ENCODE measurements at places on chromosomes 3 and 15.

DNA sequence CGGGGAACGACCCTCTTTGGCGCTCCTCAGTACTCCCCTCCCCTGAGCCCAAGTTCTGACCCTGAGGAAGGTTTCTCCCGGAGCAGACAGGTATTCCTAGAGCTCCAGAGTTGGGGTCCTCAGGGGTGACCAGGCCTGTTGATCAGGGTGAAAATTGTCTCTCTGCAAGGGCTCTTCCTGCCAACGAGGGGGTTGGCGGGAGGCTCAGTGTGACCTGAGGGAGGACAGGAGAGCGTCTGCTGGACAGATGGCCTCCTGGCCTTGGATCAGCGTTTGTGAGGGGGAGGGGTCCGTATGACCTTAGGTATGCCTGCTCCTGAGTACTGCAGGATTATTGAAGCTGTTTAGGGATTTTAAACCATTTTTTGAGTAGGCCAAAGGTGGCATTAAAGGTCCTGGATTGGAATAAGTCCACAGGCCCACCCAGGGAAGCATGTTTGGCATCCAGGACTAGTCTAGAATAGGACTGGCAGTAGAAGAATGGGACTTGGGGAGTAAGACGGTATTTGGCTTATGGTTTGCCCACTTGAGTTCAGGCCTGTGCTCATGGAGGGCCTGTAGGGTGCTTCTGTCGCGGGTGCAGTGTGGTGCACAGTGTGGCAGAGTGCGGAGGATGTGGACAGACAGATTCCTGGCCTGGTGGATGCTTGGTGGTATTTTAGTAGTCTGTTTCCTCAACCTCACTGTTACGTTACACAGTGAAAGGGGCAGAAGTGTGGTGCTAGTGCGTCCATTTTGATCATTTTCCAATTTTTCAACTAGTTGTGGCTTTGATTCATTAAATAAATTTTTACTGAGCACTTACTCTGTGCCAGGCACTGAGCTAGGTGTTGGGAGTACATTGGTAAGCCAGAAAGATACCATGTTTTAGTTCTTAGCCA, 959 bp downstream of the ZNF592 start:
- no peak for DNase-seq

GRCh38 chr3:187949093-187949820, 204.0 kb upstream of the BCL6 start:
- no peak for DNase-seq

DNA sequence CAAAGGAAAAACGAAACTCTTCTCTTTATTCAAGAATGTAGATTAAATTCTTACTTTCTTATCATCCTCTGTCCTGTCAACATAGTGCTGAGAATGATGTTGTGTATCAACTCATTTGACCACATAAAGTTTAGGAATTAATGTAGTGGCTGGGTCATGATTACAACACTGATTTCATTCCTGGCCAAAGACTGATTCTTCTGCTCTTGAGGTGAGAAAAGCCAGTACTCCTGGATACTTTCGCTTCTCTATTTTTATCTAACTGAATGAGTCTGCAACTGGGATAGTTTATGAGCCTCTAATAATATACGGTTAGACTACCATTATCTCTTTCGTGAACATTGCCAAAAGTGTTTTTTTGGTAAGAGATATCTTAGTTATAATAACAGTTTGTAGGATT, 173.0 kb downstream of the LPP start:
- DNase-seq, result no peak

- DNase-seq, result no peak
Measured at GRCh38 chr3:51622413-51622812, 48.6 kb upstream of the TEX264 start.

DNA sequence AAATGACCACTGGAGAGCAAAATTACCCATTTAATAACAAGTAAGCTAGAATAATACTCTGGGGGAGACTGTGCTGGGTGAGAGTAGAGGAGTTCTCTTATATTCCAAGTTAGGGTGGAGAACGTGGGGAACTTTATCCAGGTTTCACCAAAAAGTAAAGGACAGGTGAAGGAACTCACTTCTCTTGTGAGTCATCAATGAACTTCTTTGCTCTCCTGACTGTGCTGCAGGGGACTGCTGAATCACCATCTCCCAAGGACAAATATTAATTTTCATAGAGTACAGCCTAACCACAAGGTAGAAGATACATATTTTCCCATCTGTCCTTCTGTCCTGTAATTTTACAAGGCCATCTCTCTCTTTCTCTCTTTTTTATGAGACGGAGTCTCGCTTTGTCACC, 8.3 kb upstream of the PDCD6IP start:
- DNase-seq, result no peak

DNA sequence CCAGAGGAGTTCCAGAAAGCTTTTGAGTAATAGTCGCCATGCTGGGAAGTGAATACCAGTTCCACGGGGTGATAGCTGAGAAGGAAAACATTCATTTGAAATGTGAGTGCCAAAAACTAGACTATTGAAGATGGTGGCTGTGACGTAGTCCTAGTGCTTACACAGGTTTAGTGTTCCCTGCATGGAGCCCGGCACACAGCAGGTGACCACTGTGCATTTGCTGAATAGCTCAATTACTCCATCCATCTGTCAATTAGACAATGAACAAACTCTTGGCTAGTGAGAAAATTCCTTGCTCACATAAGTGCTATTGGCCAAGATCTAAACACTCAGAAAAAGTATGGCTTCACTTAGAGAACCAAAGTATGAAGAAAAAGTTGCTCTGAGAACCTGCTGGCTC, 448.1 kb upstream of the WNT5A start:
- DNase-seq, result no peak

DNA sequence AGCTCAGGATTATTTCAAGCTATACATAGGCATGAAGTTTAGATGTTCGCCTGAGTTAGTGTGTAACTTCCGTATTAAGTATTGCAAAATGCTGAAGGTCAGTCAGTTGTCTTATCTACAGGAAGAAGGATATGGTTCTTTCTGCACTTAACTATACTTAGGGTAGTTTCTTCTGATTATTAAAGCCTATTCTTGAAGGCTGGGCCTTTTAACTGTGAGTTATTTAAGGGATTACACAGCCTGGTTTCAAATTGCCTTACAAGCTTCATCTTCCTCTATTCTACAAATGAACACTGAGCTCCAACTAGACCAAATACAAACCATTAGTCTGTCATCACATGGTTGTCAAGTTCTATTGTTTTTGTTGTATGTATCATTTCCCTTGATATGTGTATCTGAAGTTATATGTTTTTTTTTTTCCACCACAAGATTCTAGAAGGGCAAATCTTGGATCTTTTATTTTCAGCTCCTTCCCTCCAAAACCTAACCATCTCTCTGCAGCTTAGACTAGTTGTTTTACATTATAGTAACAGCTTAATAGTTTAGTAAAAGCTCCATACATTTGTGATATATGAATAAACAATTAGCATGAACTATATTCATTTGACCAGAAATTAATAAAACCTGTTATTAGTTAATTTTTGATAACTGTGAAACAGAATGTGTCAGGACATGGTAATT, 272.9 kb upstream of the KCNMB2 start:
- no peak for DNase-seq

DNA sequence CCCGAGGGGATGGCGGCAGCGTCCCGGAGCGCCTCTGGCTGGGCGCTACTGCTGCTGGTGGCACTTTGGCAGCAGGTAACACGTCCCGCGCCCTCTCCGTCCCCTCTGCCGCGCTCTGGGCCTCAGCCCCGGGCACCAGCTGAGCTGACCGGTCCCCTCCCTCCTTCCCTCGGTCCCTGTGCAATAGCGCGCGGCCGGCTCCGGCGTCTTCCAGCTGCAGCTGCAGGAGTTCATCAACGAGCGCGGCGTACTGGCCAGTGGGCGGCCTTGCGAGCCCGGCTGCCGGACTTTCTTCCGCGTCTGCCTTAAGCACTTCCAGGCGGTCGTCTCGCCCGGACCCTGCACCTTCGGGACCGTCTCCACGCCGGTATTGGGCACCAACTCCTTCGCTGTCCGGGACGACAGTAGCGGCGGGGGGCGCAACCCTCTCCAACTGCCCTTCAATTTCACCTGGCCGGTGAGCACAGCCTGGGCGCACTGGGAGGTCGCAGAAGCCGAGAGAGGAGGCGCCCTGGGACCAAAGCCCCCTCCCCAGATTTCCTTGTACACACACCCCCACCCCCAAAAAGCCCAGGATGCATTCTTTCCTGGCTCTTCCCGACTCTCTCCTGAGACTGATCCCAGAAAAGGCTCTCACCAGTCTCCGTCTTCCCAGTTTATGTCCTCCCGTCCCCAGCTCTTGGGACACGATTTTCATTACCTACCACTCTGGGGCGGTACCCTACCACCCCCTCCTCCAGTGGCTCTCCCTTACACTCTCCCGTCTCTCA, 705 bp downstream of the DLL4 start:
- no peak for DNase-seq

GRCh38 chr3:64675687-64676247, 12.0 kb downstream of the ADAMTS9 start:
- no peak for DNase-seq

GRCh38 chr3:193614430-193614829, 21.4 kb downstream of the OPA1 start:
- no peak for DNase-seq

GRCh38 chr3:186189492-186189891, 80.6 kb upstream of the ETV5 start:
- no peak for DNase-seq

- DNase-seq, result no peak
Measured at GRCh38 chr3:188218603-188219002, 64.6 kb downstream of the LPP start.

DNA sequence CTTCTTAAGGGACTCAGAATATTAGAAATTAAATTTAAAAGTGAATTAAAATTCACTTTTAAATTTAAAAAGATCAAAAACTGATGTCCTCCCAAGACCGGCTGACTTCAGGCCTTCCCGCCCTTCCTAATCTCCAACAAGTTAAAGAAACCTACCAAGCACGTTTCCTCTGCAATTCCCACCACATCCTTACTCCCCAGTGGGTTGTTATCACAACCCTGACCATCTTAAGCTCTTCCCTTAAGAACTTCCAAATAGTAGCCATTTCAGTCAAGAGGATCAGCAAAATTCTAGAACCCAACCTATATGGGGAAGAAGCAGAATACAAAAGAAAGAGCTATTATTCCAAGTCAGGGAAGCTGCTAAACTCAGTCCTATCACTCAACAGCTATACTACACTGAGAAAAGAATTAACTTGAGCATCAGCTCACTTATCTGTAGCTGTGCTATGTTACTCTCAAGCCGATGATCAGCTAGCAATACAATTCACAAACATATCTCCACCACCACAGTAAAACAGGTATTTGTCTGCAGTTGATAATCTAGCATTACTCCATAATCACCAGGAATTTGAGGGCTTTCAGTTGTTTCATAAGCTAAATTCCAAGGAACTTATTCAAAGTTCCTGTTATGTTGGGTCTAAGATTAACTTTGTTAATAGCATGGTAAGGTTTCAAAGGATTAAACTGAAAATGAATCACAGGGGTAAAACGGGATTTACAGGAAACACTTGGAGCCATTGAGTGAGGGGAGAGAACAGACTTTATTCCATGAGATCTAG, 14.3 kb downstream of the ABCC5 start:
- DNase-seq, result no peak

DNA sequence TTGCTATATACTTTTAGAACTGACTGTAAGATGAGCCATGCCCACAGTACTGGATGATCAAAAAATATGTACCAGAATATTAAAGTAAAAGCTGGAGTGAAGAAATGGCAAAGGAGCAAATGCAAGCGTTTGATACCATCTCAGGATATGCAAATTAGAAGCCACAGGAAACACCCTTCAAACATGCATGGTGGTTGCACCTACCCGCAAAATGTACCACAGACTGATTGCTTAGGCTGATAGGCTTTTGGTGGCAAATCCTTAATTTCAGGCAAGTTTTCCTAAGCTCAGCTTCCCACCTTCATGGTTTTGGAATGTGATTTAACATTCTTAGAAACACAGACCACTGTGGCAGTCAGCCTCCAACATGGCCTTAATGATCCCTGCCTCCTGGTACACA, 149.0 kb downstream of the PDZRN3 start:
- DNase-seq, result no peak

- no peak for DNase-seq
Measured at GRCh38 chr3:23904545-23904944, 12.2 kb downstream of the NKIRAS1 start.

- DNase-seq, result no peak
Measured at GRCh38 chr15:73105064-73105463, 52.8 kb downstream of the NEO1 start.

DNA sequence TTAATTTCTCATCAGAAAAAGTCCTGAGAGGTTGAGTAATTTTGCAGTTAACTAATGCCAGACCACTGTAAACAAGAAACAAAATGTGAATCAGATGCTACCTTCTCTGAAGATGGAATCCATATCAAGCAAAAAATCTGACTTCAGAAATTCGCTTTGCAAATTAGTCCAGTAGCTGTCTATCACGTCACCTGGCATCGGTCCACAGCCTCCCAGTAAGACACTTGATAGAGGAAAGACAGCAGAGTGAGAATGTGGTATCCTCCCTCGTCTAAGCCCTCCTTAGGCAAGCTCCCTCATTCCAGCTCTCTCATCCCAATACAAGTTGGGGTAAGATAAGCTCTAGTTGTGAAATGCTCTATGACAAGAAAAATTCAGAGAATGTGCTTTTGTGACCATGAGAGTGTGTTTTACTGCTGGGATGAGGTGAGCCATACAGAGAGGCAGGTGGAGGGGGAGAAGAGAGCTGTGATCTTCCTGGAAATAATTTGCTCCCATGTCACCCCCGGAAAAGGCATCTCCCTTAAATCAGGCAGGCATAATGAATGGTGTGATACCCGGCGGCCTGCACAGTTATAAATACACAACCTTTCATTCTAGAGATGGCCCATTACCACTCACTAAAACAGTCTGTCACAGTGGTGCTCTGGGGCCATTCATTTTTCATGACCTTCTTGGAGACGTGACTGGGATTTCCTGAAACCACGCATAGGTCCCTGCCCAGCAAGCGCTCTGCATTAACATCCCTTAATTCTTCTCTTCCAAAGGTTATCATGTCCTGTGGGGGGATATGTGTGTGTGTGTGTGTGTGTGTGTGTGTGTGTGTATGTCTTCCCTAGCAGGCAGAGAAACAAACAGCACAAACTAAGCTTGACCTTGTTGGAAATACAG, 602.0 kb upstream of the KCNMB2 start:
- DNase-seq, result no peak

DNA sequence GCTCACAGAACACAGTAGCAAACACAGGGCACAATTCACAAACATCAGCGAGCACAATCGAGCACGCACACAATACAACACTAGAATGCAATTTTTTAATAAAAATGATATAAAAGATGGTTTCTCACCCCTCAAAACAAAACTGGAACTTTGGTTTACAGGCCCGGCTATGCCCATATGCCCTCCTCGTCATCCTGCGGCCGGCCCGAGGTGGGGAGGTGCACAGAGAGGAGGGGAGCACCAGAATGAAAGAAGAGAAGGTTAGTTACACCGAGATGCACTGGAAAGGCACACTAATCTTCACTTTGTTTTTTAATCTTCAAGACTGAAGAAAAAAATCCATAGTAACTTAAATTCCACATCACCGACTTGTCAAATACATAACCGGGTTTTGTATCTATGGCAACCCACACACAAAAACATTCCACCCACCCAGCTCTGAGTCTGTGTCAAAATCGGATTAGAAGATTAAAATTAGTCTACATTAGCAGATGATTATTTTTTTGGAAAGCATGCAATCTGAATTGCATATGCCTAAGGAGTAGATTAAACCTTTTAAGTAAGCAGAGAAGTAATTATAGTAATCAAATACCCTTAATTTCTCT, 196.7 kb upstream of the WNT5A start:
- no peak for DNase-seq

GRCh38 chr3:27324686-27325085, 44.5 kb downstream of the NEK10 start:
- no peak for DNase-seq
